Thymus (tissue), 14 donors: ENCODE measurements at places on chromosomes 6 and 20.

DNA sequence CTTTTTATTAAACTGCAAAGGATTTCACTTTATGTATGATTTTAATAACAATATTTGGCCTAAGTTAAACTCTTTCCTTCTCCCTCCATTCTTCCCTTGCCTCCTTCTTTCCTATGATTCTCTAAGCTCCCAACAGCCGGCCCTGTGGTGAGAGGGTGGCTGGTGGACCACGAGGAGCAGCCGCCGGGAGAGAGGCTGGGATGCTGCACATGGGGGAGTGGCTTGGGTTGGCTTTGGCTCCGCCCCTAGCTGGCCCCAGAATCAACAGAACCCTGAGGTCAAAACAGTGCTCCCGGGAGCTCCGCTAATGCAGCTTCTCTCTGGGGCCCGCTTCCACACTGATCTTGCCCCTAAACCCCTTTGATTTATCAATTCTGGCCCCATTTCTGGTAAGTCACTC, 389.8 kb upstream of the AGPAT4 start:
- no peak for DNase-seq

DNA sequence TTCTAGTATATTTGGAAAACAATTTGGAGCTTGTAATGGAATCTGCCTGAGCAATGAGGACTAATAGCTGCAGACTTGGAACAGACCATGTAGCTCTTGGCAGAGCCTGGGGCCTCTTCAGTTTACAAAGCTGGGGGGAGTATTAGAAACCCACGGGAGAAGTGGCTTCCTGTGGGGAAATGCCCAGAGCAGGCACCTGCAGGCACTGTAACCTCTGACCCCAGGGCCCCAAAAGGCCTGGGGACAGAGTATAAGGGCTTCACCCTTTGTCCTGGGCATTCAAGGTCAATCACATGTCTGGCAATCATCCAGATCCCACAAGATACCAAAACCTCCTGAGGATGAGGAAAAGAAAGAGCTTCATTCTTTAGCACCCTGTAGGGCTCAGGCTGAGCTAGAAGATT, 19.4 kb downstream of the PKIG start:
- no peak for DNase-seq

- DNase-seq = no peak
Measured at GRCh38 chr6:55495277-55495676, 83.7 kb downstream of the HMGCLL1 start.

DNA sequence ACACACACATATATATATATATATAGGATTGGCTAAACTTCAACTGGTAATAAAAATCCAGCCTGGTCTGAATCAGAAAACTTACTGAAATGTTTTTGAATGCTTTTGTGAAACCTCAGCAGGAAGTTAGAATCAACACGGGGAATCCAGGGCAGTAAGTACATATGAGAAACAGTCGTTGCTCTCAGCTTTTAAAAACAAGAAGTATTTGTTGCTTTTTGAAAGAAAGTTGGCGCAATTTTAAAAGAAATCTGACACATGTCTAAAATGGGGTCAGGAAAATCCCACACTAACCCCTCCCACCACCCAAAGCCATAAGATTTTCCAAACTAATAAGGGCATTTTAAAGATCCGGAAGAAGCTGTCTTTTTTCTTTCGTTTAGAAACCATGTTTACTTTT, 11.5 kb upstream of the CCDC170 start:
- no peak for DNase-seq

DNA sequence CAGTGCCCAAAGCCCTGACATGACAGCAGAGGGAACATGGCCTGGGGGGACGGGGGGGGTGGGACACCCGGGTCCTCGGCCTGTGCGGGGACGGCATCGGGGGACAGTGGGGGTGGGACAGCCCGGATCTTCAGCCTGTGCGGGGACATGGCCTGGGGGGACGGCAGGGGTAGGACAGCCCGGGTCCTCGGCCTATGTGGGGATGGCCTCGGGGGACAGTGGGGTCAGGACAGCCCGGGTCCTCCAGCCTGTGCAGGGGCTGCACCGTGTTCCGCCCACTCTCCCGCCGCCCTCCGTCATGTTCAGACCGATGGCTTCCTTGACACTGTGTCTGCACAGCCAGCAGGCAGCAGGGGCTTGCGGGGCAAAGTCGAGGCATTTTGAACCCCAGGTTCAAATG, 7.0 kb downstream of the BIRC7 start:
- DNase-seq = no peak

- peak; percentile 63 for DNase-seq
Measured at GRCh38 chr6:138109042-138109997, 2.1 kb upstream of the PERP start.
